ENCODE measurements at places on chromosomes 6 and 20.

DNA sequence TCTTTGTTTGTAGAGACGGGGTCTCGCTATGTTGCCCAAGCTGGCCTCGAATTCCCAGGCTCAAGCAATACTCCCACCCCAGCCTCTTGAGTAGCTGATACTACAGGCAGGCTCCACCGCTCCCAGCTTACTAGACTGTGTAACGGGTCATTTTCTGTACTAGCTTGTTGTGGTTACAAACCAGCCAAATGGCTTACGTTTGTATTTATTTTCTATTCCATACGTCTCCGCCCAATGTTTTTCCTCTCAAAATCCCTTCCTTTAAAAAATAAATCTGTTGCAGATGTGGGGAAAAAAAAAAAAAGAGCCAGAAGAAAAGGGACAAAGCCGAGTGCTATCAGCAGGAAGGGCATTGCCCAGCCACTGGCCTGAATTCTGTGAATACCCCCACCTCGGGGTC, 41.6 kb downstream of the PRND start:
- DNase-seq: no peak

DNA sequence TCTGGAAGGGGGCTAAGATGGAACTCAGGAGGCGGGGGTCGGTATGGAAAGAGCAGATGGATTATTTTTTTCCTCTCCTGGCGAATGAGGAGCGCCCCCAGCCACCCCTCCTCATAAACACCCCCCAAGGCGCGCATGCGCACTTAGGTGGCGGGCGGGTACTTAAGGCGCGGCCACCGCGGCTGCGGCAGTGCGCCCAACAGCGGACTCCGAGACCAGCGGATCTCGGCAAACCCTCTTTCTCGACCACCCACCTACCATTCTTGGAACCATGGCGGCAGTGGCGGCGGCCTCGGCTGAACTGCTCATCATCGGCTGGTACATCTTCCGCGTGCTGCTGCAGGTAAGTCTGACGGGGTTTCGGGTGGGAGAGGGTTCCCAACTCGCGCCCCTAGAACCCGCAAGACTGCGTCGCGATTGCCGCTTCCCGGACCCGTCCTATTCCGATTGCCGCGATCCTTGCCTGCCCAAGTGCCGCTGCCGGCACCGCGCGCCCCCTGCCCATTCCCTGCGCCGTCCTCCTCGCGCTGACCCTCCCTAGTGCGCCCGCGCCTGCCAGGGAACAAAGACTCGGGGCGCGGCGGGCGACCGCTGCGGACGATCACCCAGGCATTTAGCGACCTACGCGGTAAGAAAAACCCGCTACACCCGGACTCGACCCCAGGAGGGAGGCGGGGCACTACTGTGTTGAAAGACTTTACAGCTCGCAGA, at the start of gene NNAT:
Gene NNAT (plus strand): TSS at position 190 of the 711 bp plus-strand sequence. CDS start 82 bp downstream, at position 272.
- DNase-seq: no peak

- DNase-seq: no peak
Observed at GRCh38 chr6:163001330-163001729, 273.6 kb downstream of the PACRG start.

GRCh38 chr6:84926189-84927155, 162.1 kb upstream of the TBX18 start:
- no peak for DNase-seq

DNA sequence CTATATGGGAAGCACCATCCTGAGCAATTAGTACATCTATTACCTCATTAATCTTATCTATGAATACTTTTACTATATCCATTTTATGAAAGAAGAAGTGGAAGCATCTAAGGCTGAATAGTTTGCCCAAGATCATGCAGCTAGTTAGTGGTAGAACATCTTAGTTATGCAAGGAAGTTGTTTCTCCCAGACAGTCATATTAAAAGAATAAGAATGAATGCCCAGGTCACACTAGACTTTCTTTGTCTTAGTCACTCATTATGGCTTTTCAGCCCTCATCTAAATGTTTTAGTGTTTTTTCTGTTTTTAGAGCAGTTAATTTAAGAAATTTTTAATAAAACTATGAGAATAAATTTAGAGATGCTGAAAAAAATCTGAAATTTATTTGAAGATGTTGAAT, 517.5 kb downstream of the CDKAL1 start:
- no peak for DNase-seq

DNA sequence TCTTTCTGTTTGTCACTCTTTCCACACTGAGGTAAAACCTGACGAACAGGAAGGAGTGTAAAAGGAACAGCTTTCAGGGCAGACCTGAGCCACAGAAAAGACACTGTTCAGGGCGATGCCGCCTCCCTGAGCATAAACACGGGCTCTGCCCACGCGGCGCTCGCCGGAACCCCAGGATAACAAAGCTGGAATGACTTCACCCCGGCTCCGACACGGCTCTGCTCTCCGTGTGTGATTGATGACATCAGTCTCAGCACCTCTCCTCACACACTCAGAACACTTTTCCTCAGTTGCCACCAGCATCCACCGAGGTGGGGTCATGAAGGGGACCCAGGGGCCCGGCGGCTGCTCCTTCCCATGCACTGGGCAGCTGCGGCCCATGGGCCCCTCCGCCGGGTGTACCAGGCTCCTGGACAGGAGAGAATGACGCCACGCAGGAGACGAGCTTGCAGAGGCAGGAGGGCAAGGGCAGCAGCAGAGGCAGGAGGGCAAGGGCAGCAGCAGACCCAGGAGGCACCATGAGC, 43.6 kb downstream of the DLL1 start:
- no peak for DNase-seq

DNA sequence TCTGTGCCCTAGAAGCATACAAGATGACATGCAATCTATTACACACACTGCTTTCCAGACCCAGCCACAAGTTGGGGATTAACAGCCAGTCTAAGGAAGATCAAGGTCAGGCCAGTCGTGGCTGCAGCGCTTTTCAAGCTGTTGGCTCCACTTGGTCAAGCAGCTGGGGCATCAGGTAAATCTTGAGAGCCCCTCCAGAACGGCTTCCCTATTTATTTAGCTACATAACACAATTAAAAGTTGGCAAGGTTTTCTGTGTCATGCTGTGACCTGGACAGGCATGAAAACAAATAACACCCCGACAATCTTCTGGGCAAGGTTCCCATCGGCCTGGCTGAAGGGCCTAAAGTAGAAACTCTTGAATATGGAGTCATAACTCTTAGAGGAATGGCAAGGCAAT, 524.3 kb downstream of the PRKN start:
- DNase-seq: no peak

GRCh38 chr6:42885702-42886101, 6.3 kb downstream of the RPL7L1 start:
- no peak for DNase-seq

GRCh38 chr6:156994215-156995076, 217.3 kb downstream of the ARID1B start:
- no peak for DNase-seq

DNA sequence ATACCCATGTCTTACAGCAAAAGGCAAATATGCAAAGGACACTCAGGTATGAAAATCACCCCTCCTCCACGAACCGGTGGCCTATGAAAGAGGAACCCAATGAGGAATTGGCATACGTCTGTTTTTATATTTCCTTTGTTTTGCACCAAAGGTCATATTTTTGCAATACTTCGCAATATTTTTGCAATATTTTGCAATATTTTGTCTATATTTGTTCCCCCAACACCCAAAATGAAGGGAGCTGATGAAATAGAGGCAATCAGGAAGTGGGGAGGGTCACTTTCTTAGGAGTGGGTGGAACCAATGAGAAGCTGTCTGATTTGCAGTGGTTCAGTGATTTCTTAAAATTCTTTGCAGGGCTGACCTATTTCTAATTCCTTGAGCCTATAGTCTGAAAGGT, 296.8 kb upstream of the TSHZ2 start:
- DNase-seq: no peak

GRCh38 chr6:37182736-37183590, 13.0 kb downstream of the PIM1 start:
- DNase-seq: no peak

- no peak for DNase-seq
Observed at GRCh38 chr6:15460110-15460727, 202.6 kb downstream of the DTNBP1 start.

- DNase-seq: no peak
Observed at GRCh38 chr6:21612067-21612745, 18.7 kb downstream of the SOX4 start.

GRCh38 chr20:45066372-45066771, 34.6 kb downstream of the KCNS1 start:
- no peak for DNase-seq

GRCh38 chr6:24323632-24324337, 34.1 kb downstream of the DCDC2 start:
- DNase-seq: no peak

DNA sequence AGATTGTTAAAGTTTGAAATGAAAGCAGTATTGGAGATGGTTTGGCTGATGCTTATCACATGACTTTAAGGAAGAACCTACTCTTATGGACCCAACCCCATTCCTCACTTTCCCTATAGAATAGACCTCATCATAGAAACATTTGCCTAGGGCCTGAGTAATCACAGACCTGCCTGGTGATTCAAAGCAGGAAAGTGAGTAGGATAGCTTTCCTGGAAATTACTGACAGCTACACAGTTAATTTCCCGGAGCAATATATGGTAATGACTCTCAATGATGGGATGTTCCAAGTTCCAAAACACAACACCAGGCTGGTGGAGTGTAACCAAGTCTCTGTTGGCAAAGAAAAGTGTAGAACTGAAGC, 233.8 kb downstream of the SIM1 start:
- DNase-seq: no peak

GRCh38 chr6:12083763-12084162, 71.7 kb downstream of the HIVEP1 start:
- no peak for DNase-seq

DNA sequence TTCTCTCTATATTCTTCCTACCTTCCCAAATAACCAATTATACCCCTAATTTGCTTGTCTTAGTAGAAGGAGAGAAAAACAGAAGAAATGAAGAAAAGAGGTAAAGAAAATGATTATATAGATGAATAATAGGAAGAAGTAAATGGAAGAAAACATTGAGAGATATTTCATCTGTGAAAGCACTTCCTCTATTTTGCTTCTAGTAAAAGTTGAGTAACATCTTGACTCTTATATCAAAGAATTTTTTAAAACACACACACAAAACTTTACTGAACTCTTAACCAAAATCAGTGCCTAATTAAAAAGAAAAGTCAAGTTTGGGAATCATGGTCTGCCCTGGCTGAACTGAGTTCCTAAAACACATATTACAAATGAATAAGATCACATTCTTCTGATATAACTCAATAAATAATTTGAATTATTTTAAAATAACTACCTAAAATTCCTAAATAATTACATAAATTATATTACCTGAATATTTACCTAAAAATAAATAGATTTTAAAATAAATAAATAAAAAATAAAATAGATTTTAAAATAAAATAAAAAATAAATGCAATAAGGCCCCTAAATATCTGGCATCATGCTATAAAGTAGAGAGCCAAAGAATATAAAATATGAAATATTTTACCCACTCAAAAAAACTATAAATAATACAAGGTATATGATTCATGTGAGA, 8.8 kb downstream of the SLC17A2 start:
- no peak for DNase-seq

DNA sequence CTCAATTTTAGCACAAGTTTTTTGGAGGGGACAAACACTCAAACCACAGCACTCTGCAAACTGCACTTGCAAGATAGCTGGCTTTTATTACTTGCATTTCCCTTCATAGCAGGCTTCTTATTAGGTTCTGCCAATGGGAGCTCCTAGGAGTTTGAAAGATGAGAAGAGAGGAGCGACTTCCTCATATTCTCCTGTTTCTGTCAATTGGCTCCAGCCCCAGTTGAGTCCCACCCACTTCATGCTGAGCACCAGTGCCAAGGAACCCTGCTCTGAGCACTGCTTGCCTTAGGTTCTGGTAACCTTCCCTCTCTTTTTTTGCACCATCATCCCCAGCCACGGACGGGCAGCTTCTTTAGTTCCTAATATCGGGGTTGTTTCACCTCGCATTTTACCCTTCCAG, 67.9 kb downstream of the PSMB1 start:
- DNase-seq: no peak

- DNase-seq: no peak
Observed at GRCh38 chr20:58970146-58970545, 10.9 kb upstream of the NELFCD start.

GRCh38 chr6:158499601-158500000, 60.3 kb upstream of the TMEM181 start:
- DNase-seq: no peak

GRCh38 chr20:4637081-4637797, 84.5 kb upstream of the PRND start:
- no peak for DNase-seq

DNA sequence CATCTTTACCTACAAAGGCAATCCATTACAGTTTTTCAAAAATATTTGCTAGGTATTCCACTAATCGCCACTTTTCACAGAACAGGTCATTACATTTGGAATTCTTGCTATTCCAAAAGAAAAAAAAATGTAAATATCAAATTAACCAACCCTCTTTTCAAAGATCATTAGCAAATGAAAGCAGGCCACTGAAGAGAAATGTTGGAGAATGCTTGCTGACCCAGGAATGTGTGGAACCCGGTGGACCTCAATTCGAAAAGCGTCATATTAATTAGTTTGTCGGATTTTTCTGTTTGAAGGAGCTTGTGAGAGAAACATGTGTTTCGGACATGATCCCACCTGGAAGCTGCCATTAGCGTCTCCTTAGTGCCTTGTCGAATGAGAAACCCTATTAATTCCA, 27.9 kb upstream of the SERPINB9 start:
- no peak for DNase-seq

DNA sequence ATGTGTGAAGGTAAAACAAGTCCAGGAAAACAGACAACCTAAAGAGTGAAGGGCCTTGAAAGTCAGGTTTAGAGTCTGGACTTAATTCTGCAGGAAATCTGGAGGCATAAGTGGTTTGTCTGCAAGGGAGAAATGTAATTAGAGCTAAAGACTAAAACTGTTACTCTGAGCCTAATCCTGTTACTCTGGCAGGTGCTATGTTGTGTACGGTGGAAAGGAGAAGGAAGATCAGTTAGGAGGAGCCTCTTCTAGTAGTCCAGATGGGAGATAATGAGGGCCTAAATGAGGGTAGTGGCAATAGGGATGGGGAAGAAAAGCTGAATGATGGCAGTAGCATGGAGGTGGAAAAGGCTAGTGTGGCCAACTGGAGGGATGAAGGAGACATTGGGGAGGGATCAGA, 118.5 kb downstream of the PDSS2 start:
- DNase-seq: no peak

DNA sequence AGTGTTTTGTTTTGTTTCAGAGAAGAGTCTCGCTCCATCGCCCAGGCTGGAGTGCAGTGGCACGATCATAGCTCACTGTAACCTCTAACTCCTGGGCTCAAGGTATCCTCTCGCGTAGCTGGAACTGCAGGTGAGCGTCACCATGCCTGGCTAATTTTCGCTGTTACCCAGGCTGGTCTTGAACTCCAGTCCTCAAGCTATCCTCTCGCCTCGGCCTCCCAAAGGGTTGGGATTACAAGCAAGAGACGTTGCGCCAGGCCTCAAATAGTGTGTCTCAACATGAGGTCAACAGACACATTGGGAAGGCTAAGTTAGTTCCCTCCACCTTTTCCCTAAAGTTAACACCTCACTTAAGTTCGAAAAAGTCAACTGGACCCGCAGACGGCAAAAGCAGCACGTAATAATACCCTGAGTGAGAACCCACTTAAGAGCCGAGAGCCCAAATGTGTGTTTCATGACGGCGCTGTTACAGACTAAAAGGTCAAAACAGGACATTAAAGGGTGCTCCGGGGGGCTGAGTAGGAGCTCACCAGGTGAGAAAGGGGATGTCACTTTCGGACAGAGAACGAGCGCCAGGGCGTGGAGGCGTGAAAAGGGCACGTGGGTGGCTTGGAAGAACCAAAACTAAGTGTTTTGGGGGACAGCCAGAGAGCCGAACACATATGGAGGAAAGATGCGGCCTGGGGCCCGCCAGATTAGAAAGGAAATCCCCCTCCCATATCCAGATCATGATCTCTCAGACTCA, 499 bp downstream of the TTI1 start:
- DNase-seq: no peak

Data from HS-27A (cell line).